ENCODE measurements at places on chromosomes 12 and 14.

GRCh38 chr12:49348781-49349180, 2.1 kb downstream of the DNAJC22 start:
- DNase-seq, result no peak

DNA sequence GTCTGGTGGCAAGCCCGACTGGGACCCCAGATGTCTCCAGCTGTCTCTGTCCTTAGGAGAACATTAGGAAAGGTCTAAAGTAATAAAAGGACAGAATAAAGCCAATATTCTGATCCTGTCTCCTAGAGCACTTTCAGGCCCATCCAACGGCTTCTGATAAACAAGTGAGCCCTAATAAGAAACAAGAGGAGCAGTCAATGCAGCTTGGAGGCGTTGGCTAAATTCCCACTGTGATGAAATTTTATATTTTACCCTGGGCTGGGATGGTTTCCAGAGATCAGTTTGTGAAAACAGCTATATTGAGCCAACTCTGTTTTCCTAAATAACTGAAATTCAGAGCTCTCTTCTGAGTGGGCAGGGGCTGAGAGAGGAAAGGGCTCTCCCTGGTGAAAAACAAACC, 55.5 kb upstream of the SRRM4 start:
- no peak for DNase-seq

GRCh38 chr14:80955416-80955941, at the start of gene TSHR:
Gene TSHR, plus strand, starts transcription at chr14:80955621. Its CDS starts 60 bp downstream, at chr14:80955681.
- no peak for DNase-seq

DNA sequence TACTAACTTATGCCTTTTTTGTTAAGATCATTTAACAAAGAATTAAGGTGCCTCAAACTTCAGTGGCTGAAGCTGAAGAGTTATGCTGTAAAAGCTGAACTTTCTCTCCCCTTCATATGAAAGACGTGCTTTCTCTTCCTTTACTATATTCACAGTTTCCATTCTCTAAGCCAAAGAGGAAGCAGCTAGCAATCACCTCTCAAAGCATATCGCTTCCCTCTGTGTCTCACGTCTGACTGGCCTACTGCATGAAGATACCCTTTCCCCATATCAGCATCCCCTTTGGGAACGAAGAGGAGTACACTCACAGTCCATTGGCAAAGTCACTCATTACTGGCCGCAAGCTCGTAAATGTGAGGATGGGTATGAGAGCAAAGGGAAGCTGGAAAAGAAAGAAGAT, 34.9 kb downstream of the SLC11A2 start:
- DNase-seq, result no peak

DNA sequence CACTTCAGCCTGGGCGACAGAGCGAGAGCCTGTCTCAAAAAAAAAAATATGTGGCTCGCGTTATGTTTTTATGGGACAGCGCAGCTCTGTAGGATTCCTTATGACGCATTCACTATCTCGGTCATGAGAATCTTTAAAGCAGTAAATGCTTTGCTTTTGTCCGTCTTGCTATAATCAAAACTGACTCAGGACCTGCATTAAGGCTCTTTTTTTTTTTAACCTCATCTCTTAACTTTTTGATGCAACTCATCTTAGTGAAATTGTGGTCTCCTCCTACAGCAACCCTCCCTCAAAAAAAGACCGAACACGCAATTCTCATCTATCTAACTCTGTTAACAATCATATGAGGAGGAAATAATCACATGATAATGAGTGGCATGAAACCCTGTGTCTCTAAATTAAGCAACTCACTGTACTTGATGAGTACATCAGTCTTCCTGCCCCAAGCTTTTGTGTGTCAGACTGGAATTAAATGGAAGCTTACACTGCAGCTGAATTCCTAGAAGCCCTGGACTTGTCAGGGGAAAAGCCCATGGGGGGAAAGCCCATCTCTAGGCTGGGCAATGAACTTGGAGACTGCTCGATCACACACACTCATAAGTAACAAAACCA, 4.3 kb downstream of the P2RX4 start:
- peak; percentile 20 for DNase-seq

GRCh38 chr14:20470603-20470901, 1.3 kb downstream of the PNP start:
- DNase-seq, result no peak

- DNase-seq, result no peak
These were observed 28.5 kb downstream of the DCN start for GRCh38 chr12:91154131-91154530.

- DNase-seq, result no peak
These were observed 149.2 kb downstream of the DYRK2 start for GRCh38 chr12:67797753-67798152.

DNA sequence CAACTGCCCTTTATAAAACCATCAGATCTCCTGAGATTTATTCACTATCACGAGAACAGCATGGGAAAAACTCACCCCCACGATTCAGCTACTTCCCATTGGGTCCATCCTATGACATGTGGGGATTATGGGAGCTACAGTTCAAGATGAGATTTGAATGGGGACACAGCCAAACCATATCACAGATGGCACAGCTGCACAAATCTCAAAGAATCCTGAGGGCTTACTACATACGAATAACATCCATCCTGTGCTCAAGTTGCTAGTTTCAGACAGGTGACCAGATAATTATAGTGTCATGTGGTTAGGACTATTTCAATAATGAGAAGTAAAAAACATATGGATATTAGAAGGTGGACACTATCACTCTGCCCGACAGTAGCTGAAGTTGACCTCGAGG, 211.2 kb downstream of the NUAK1 start:
- no peak for DNase-seq
